ENCODE measurements at places on chromosomes 16 and 17.
A peak's percentile ranks its signal among the peaks of the same experiment; 100 is the strongest.

GRCh38 chr17:45070809-45071208 is 9.7 kb downstream of the NMT1 start:
- DNase-seq = no peak

GRCh38 chr17:30091121-30091670 is 25.4 kb upstream of the NSRP1 start:
- no peak for DNase-seq

DNA sequence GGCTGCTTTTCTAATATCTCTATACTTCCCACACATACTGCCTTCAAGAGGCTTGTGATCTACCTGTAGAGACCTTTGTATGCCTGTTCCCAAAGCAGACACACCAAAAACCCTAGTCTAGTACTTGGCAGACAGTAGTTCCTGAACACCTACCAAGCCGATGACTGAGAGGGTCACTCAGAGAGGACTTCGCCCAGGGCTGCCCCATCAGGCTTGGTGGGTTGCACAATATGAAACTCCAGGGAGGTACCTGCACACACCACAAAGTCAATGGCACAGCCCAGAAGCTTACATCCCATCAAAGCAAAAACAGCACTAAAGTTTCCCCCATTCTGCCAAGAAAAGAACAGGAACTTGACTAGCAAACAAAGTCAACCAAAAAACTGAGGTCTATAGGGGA is 30.3 kb downstream of the ASPA start:
- DNase-seq = no peak

GRCh38 chr17:28381141-28381825 is 9.8 kb downstream of the SARM1 start:
- DNase-seq = no peak

- DNase-seq = no peak
These were observed 15.0 kb downstream of the GNA13 start for GRCh38 chr17:65041518-65041917.

- no peak for DNase-seq
These were observed 16.0 kb downstream of the SPNS3 start for GRCh38 chr17:4449736-4450135.

GRCh38 chr16:67547423-67548264 is 14.7 kb upstream of the CTCF start:
- no peak for DNase-seq

- DNase-seq = peak; percentile 39
These were observed 60.4 kb downstream of the SLFN11 start for GRCh38 chr17:35312790-35313711.

DNA sequence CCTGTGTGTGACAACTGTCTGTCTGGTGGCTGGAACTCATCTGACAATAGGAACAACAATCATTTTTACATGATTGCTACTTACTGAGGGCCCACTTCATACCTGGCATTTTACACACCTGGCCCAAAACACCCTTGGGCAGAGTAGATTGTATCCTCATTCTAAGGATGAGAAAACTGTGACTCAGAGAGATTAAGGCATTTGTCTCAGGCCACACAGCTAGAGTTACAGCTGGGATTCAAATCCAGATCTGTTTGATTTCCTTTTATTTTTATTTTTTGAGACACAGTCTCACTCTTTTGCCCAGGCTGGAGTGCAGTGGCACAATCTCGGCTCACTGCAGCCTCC is 242.1 kb downstream of the XYLT1 start:
- DNase-seq = no peak

GRCh38 chr17:82246365-82247181 is 17.7 kb downstream of the SLC16A3 start:
- no peak for DNase-seq

GRCh38 chr17:76123749-76124581 is 17.1 kb downstream of the FOXJ1 start:
- DNase-seq = no peak
